Omental fat pad (tissue), 4 donors: ENCODE measurements at places on chromosomes 12 and 14.
A peak's percentile ranks its signal among the peaks of the same experiment; 100 is the strongest.

GRCh38 chr12:119913536-119914330 is 36.6 kb upstream of the CIT start:
- no peak for DNase-seq

DNA sequence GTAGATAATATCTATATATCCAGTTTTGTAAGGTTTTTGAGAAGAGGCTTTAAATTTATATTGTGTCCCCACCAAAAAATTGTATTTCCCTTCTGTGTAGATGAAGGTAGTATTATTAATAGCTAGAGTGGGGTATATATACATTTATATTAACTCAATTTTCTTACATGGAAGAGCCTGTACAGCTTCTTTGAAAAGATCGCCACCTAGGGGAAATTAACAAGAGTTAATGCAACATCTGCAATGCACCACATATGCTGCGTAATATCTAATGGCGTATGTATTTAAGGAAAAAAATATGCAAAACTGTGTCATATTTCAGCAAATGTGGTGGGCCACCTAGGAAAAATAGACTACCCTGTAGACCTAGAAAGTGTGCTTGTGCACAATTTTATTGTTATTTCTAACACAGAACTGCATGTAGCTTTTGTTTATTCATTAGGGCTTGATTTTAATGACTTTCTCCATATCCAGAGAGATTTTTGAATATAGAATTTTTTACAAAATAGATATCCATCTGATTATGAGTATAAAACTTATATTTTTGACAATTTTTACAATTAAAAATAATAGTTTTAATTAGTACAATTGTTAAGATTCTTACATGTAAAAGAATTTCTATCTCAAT is 14.0 kb downstream of the CCER1 start:
- no peak for DNase-seq

DNA sequence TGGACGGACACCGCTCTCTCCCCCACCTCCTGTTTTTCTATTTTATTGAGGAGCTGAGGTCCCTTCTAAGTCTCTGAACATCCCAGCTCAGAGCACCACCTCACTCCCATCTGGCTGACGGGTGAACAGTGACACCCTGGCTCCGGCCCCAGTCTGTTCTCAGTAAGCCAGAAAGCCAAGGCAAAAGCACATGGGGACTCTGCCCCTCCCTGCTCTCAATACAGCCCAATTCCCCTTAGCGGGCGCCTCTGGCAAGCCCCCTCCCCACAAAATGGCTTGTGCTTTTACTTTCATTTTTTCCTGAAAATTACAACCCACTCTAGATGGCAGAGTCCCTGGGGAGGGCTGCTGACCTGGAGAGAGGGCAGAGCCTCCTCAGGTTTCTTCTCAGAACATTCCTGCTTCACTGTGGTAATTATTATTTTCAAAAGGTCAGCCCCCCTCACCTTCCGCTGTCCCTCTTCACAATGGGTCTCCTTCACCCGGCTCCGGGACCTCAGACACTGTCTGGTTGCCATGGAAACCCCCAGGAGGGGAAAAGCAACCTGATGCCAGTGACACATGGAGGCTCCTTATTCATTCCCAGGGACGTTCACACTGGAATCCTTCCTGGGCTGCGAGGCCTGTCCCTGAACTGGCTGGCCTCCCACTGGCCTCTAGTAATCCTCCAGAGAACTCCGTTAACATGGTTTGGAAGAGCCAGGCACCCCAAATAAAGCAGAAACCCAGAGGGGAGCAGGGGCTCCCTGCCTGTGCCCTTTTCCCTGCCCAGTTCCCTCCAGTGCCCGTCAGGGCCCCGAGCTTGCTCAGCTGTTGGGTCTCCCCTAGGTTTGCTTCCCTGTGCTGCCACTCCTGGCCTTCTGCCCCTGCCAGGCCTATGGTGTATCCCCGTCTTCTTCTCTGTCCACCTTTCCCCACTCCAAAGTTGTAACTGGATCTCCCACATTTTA is 15.9 kb downstream of the COL2A1 start:
- no peak for DNase-seq

- DNase-seq = no peak
Observed at GRCh38 chr12:753611-754472, 1.5 kb downstream of the WNK1 start.

- no peak for DNase-seq
Observed at GRCh38 chr12:18811273-18811672, 73.4 kb downstream of the CAPZA3 start.

- no peak for DNase-seq
Observed at GRCh38 chr14:50798048-50798421, 32.9 kb downstream of the NIN start.

GRCh38 chr14:34426313-34427295 is 35.4 kb downstream of the SPTSSA start:
- no peak for DNase-seq

- DNase-seq = no peak
Observed at GRCh38 chr14:103721334-103722120, 5.9 kb downstream of the ZFYVE21 start.

GRCh38 chr12:61044766-61045165 is 1215.4 kb upstream of the USP15 start:
- DNase-seq = no peak

- DNase-seq = peak; percentile 71
Observed at GRCh38 chr14:95527387-95528002, 7.4 kb upstream of the GLRX5 start.

DNA sequence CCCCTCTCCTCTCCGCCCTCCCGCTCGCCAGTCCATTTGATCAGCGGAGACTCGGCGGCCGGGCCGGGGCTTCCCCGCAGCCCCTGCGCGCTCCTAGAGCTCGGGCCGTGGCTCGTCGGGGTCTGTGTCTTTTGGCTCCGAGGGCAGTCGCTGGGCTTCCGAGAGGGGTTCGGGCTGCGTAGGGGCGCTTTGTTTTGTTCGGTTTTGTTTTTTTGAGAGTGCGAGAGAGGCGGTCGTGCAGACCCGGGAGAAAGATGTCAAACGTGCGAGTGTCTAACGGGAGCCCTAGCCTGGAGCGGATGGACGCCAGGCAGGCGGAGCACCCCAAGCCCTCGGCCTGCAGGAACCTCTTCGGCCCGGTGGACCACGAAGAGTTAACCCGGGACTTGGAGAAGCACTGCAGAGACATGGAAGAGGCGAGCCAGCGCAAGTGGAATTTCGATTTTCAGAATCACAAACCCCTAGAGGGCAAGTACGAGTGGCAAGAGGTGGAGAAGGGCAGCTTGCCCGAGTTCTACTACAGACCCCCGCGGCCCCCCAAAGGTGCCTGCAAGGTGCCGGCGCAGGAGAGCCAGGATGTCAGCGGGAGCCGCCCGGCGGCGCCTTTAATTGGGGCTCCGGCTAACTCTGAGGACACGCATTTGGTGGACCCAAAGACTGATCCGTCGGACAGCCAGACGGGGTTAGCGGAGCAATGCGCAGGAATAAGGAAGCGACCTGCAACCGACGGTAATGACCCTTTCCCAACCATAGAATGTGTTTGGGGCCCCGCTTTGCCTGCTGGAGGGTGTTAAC is 615 bp downstream of the CDKN1B start:
- no peak for DNase-seq

DNA sequence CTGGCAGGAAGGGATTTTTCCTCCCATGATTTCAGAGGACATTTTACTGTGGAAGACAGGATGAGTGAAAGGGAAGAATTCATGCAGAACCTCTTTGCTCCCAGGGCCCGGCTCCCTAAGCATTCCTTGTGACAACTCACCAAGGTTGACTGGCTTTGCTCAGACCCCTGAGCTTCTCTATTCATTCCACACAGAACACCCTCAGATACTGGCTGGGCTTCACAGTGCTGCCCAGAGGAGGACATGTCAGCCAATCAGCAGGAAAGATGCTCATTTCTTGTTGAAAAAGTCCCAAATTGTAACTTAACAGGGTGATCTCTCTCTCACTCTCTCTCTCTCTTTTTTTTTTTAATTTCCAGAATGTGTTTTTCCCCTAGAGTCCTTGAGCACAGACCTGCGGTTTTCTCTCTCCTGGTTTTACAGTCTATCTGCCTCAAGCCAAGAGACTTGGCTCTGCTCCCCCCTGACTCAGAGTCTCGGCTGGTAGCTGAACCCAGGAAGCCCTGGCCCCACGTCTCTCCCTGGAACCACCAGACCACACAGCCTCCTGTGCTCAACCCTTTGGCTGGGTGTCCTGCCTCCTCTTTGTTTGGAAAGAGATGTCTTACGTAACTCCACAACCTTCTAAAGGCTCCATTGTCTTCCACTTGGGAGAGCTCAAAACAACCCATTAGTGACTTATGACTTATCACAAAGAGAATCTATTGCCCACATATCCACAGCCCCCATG is 43.9 kb downstream of the SSPN start:
- no peak for DNase-seq
